ENCODE measurements at places on chromosomes 2 and 18.
A peak's percentile ranks its signal among the peaks of the same experiment; 100 is the strongest.

DNA sequence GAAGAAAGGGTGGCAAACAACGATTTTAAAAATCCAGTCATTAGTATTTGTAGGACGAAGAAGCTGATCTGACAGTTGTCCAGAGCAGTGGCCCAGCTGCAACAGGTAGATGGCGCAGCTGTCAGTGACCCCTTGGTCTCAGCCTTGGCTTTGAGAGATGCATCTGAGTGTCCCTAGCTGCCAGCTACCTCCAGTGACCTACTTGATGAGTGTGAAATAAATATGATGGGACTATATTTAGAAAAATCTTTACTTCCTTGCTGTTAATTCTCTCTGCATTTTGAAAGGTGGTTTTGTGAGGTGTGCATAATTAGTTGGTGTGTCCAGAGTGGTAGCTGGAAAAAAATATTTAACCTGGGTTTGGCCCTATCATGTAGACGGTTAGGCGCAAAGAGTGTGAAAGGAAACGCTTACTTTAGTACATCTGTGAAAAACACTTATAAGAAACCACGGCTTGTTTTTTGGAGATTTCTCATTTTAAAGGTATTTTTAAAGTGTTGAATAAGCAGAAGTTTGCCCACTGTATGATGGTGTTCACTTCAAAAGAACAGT lies 963 bp downstream of the INPP1 start:
- DNase-seq, result no peak

GRCh38 chr18:74590671-74591070 lies 7.0 kb upstream of the ZNF407 start:
- DNase-seq, result no peak

GRCh38 chr2:217215877-217216276 lies 356.0 kb upstream of the TNP1 start:
- no peak for DNase-seq

DNA sequence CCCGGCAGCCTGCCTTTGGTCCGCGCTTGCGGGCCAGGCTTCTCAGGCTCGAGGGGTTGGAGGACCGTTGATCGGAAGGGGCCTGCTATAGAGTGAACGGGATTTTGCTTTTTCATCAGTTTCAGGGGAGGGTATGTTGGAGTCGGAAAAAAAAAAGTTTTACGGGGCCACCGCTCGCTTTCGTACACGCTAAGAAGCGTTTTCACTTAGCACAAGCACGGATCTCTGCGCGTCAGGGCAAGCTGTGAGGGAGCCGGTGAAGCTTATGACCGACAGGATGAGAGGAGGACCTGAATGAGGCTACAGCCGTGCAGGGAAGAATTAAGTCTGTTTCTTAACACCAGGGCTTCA lies 443 bp downstream of the CPSF3 start:
- DNase-seq, result no peak

DNA sequence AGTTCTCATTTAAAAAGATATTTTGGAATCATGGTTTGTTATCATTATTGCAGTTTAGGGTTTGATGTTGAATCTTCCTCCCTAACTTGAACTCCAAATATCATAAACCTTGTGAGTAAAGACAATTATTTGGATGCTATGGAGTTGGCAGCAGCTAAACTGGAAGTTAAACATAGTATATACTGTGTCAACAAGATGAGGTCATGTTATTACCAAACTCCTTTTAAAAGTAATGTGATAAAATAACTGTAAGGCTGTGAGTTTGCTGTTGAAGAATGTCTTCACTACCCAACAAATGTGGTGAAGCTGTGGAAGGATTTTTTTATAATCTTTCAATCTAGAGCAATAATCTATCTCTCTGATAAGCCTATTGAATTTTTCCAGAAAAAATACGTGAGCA lies 16.0 kb downstream of the DNAH6 start:
- no peak for DNase-seq

DNA sequence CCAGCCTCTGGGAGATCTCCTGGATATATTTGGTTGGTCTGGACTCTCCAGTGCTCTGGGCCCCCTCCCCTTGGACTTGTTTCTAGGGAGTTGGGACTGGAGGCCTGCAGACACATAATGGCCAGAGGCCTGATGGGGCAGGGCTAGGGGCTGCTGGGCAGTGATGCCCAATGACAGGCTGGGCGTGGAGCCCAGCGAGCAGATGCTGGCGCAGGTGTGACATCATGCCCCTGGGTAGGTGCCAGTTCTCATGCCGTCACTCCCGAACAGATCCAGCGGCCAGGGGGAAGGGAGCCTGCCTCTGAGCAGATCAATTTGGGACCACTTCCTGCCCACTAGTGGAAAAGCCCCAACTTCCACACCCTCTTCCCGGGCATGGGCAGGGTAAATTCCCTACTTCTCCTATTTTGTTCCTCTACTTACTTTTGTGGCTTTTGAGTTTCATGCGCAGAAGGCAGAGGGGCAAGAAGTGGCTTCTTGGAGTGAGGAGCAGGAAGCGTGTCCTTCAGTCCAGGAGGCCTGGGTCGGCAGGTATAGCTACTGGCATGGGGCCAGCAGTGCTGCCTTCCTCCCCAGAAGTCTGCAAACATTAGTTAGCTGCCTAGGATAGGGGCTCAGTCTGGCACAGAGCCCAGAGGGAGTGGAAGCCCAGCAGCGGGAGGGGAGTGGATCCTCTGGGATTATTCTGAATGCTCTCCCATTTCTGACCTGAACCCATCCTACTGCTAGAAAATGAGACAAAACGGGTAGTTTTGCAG lies 6.1 kb downstream of the MPV17 start:
- no peak for DNase-seq

DNA sequence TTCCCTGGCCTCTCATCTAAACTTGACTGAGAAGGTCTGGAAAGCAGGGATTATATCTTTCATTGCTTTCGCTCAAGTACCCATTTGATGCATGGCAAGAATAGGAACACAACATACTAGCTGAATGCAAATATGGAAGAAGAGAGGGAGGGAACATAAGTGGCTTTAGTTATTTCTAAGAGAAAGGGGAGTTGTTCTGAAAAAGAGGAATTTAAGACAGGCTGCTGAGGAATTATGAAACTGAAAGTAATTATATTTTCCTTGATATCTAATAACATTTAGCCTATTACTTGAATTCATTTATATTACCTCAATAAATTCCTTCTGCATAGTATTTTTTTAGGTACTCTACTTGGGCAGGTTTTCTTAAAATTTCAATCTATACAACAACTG lies 105.8 kb upstream of the TTN start:
- no peak for DNase-seq

DNA sequence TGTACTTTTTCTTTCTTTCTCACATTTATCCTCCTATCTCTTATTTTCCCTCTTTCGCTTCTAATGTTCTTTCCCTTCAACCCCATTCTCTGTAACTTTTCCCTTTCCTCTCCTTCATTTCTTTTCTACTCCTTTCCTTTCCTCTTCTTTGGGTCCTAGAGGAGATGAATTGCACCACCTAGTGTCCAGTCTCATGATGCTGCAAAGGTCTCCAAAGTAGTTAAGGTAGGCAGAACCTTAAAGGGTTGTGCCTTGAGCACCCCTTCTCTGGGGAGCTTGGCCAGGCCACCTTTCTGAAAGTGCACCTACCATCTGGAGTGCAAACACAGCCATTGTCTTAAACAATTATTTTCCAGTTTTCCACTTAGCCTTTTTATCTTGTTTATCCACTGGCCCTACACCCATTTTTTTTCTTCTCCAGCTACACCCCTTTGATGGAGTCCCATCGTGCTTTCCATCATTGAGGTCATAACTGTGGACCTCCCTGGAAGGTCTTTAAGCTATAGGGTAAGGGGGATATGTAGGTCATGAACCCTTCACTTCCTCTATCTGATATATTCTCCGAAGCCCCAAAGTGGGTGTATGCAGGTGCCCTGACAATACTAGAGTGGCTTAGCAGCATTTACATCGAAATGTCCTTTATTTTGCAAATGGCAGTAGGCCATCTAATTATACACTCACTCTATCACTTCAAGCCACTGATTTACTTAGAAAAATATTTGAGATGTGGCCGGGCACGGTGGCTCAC lies 155.9 kb downstream of the ESCO1 start:
- DNase-seq, result no peak

DNA sequence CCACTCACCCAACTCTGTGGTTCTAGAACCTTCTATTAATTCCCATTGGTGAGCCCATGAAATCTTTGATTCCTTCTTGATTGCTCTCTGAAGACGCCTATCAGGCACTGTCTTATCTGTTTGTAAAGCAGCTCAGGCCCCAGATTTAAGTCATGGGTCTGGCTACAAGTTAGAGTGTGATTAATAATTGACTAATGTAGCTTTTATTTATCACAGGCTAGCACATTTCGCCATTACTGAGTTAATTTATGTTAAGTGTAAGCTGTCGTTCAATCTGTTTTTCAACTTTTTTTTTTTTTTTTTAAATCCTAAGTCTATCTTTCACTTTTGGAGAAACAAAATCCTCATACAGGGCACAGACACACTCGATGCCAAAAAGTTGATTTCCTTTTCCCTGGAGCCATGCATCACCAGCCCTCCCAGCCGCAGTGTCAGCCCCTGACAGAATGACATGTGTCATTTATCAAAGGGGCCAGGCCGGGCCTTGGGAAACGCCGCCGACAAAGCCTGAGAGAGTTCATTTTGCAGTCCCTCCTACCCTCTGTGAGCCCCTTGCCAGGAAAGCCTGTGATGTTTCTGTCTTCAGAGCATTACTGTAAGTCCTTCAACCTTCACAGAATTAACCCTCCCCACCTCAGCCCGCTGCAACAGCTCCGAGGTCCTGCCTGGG lies 15.8 kb downstream of the TSHZ1 start:
- DNase-seq, result no peak

GRCh38 chr2:9086465-9086864 lies 83.0 kb upstream of the MBOAT2 start:
- no peak for DNase-seq

GRCh38 chr2:28661589-28662001 lies 90.0 kb upstream of the PPP1CB start:
- DNase-seq, result no peak

- DNase-seq, result peak; percentile 82
These were observed 174.0 kb downstream of the SMAD2 start for GRCh38 chr18:47756364-47757016.

DNA sequence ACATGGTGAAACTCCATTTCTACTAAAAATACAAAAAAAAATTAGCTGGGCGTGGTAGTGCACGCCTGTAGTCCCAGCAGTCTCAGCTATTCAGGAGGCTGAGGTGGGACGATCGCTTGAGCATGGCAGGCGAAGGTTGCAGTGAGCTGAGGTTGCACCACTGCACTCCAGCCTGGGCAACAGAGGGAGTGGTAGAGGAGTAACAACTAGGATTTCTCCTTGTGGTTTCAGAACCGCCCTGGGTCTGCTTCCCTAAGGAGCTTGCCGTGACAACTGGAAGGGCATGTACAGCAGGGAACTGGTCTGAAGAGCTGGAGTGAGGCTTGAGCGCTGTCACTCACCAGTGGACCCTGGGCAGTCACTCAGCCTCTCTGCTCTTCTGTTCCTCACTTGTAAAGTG lies 29.1 kb downstream of the REEP1 start:
- DNase-seq, result no peak

- DNase-seq, result no peak
These were observed 56.4 kb upstream of the PPP1CB start for GRCh38 chr2:28695245-28695647.
